ENCODE measurements at places on chromosomes 3 and 15.

DNA sequence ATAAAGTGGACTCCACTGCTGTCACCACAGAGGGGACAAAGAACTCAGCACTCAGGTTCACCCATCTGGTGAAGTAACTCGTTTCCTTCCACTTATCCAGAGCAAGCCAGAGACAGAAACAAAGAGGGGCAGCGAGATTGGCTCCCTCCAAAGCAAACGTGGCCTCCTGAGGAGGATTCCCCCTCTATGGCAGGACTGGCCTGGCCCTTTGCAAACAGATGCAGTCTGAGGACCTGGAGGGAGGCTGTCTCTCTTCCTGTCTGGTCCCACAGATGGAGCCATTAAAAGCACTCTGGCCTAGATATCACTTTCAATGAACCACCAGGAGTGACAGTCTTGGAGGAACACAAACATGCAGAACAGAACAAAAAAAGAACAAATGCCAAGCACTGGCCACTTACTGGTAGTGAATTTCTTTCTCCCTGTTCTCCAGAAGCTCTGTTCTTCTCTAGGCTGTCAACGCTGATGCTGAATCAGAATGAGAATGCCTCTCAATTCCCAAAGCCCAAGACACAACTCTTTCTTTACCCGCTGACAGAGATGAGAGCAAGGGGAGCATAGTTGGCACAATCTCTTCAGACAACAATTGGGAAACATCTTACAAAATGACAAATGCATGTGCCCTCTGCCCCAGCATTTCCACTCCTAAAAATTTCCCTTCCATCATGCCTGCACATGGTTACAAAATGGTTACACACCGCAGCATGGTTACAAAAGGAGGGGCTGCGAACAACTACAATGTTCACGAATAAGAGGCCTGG is 14.3 kb downstream of the KLHL25 start:
- DNase-seq: no peak

DNA sequence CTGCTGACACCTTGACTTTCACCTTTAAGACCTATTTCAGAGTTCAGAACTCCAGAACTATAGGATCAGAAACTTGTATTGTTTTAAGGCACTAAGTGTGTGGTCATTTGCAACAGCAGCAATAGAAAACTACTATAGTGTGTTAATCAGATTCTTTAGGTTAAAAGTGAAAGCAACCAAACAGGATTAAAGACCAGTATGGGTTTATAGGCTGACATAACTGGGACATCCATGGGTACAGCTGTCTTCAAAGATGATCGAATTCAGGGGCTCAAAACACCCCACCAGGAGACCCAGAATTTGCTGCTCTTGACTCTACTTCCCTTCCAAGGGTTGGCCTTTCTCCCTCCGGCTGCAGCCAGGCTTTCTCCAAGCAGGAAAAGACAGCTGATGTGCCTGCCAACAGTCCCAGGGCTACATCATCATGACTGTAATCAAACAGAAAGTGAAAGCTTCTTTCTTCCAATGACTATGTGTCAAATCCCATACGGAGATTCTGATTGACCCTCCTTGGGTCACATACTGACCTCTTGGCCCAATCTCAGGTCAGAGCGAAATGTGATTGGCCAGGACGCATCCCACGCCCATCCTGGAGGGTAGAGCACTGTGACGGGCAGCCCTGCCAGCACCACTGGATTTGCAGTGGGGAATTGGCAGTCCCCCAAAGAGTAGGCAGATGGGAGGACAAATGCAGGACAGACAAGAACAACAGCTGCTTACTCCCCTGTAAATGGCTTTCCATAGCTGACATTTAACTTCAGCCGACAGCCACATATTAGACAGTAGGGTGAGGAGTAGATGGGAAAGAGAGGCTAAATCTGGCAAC is 51.4 kb upstream of the RNF7 start:
- no peak for DNase-seq

DNA sequence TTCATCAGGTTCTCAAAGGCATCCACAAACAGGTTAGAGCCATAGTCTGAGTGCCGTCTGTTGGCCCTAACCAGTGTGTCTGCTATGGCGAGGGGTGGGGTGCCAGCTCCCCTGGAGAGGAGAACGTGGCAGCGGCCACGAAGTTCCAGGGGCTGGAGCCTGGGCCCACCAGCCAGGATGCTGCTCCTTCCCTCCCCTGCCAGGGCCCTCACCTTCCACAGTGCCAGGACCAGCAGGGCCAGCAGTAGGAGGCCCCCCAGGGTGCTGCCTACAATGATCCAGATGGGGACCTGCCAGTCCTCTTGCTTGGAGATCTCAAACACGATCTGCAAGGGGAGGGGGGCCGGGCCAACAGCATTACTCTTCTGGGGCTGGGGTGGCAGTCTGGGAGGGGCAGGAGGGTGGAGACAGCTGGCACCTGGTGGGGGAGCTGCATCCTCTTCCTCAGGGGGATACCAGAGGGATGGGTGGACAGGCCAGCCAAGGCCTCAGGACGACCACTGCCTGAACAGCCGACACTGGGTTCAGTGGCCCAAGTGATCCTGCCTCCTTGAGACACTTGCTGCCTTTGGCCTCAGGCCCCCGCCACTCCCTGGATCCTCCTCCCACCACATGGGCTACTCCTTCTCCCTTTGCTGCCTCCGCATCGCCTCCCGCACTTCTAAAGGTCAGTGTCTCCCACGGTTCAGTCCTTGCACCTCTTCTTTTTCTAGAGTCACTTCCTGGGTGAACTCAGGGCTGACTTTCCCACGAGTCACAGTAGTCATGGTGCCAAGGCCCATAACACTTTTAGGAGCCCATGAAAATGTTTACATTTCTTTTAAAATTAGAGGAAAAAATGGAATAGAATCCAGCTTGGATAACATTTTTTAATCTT is 26.3 kb downstream of the FEM1B start:
- no peak for DNase-seq

DNA sequence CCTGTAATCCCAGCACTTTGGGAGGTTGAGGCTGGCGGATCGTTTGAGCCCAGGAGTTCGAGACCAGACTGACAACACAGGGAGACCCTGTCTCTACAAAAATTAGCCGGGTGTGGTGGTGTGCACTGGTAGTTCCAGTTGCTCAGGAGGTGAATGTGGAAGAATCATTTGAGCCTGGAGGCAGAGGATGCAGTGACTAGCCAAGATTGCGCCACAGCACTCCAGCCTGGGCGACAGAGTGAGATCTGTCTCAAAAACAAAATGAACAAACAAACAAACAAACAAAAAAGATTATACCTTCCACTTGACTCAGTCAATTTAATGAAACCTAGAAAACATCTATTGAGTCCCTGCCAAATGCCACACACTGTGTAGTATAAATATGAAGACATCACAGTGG is 30.5 kb upstream of the PHLDB2 start:
- DNase-seq: no peak

GRCh38 chr3:122488262-122488973 is 26.3 kb downstream of the KPNA1 start:
- DNase-seq: no peak

GRCh38 chr3:104805508-104805907 is 561.2 kb upstream of the ALCAM start:
- no peak for DNase-seq

- DNase-seq: no peak
These were observed 80.1 kb downstream of the ST8SIA2 start for GRCh38 chr15:92473756-92474155.

- no peak for DNase-seq
These were observed 282.2 kb upstream of the LRRN1 start for GRCh38 chr3:3516996-3517395.

DNA sequence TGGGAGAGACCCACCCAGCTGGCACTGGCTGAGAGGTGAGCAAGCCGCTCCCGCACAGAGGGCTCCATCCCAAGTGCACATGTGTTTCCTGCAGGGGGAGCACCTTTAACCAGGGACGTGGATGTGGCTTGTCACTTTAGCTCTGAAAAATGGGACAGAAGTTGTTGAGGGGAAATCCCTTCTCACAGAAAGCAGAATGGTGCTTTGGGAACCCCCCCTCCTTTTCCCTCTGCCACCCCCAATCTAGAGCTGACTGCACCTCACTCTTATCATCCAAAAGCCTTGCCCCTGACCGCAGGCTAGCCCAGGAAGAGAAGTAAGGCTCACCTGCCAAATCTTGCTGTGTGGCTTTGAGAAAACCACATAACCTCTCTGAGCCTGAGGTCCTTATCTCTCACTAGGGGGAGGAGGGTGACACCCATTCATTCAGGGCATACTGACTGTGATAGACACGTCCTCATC is 77.9 kb downstream of the RPN1 start:
- DNase-seq: no peak

DNA sequence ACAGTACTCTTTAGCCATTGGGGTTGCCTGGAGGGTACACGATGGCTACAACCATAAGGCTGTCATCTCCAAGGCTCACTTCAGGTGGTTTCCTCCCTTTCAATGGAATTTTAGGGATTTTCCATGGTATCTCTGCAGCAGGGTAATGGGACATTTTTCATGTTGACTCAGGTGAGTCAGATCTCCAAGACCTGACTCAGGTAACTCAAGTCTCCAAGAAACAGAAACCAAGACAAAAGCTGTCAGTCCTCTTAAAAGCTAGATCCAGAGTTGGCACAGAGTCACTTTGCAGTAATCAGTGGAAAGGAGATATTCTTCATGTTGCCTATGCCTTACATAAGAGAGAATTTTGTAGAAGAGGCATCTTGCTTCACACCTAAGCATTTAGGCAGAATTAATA is 375.8 kb upstream of the ARPP21 start:
- DNase-seq: no peak

GRCh38 chr15:65156692-65157091 is 23.1 kb upstream of the PDCD7 start:
- no peak for DNase-seq

- DNase-seq: no peak
These were observed 313.3 kb downstream of the SATB1 start for GRCh38 chr3:18111796-18112232.

DNA sequence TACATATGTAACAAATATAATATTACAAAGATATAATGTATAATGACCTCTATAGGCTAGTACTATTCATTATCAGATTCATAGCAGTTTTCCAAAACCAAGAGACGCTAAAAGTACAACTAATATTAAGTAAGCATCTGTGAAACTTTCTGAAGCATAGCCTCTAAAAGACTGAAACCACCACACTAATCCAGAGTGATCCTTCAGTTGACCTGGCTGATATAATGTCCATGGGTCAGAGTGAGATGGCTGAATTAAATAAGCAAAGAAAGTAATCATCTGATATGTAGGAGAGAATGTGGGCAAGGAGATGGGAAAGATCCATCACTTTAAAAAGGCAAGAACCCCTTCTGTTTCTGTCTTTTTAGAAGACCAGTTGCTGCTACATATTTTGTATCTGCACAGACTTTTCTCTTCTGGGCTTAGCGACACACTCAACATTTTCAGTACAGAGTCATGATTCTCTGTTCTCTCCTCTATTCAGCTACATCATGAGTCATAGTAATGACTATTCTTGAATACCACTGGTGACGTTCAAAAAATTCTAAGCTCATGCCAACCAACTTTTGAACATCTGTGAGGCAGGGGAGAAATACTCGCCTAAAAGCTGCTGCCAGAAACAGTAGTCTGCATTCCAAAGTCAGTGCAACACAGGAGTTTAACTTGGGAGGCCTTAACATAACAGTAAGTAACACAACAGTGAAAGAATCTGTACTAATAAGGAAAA is 149.6 kb downstream of the MAGI1 start:
- no peak for DNase-seq

DNA sequence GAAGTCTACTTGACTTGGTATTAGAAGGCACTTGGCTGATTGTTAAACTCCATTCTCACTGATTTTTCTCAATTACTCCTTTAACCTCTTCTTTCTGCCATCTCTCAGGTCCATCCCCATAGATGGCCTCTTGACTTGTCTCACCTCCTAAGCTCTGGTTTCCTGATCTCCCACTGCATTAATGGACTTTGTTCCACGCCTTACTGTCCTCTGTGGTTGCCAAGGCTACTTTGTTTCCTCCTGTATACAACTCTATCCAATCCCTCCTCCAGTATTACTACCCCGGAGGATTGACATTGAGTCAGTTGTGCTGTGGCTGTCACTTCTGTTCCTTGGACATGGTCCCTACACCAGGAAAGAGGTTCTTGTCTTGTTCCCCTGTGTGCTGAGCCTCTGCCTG is 10.6 kb upstream of the GLCE start:
- no peak for DNase-seq

DNA sequence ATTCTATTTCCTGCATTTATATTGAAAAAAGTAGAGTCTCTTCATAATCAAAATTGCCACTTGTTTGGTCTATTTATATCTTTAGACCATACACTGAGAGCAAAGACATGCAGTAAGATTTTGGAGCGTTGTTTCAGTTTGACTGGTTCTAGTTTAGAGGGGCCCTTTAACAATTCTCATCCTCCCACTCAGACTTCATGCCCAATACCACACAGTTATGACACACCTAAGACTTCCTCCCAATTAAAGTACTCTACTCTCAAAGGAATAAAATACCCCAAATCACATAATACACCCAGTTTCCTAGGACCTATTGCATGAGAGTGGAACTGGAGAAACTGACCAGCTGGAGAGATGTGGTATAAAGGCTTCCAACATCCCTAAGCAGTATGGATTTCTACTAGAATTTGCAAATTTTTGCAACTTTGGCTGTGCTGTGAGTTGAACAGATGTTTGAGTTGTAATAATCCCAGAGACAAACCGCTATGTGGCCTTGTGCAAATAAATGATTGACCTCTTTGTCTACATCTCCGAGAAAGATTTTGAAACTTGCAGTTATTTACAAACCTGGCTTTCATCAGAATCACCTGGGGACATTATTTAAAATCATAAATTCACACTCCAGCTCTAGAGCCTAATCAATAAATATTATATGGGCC is 170.0 kb upstream of the ROBO2 start:
- no peak for DNase-seq

GRCh38 chr3:16913264-16913580 is 28.5 kb downstream of the PLCL2 start:
- no peak for DNase-seq

GRCh38 chr3:111924283-111924682 is 54.5 kb upstream of the ABHD10 start:
- DNase-seq: no peak
